ENCODE measurements at places on chromosomes 6 and 20. TPM values are rescaled to one million over a fixed set of nuclear protein-coding genes. Genes with fewer than 3 reads are reported as not detected.

DNA sequence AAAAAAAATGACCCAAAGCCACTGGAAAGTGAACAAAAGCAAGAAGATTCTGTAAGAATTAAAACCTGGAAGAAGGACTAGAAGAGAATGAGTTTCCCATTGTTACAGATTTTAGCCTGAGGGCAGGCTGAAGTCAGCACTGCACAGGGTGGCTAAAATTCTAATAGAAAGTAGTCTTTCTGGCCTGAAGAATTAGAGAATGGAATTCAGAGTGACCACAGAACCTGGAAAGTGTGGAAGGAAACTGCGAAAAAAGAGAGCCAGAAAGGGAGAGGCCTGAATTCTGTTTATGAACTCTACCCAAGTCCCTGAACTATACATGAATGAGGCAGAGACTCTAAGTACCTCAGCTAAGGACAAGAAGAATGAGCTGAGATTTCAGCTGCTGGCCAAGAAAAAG, 38.9 kb upstream of the FILIP1 start:
- no peak for DNase-seq

KCNB1 gene
- total RNA-seq = 0.77 TPM

DNA sequence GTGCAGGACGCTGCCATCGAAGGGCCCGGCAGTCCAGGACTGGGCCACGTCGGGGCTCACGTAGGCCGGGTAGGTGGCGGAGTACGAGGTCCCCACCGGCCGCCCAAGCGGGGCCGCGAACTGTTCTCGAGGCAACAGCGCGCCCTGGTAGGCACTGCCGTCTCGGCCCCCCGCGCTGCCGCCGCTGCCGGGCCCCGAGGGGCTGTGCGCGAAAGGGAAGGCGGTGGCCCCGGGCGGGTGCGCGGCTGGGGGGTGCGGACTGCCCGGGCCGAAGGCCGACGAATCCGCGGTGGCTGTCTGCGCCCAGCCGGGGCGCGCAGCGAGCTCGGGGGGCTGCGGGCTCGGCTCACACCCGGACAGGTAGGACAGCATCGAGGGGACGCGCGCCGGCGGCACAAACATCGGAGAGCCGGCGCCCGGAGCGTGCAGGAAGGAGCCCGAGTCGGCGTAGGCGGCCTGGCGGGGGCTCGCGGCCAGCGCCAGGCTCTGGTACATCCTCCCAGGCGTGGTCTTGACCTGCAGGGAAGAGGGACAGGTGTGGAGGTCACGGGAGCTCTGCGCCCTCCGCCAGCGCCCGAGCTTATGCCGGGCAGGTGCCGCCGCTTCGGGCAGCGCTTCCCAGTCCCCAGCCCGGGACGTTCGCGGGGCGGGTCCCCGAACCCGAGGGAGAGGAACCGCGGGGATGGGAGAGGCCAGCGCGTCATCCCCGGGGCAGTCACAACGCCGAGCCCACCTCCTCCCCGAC, 596 bp downstream of the GATA5 start:
- DNase-seq = no peak

GRCh38 chr20:199996-200395, 10.5 kb upstream of the DEFB128 start:
- no peak for DNase-seq

DNA sequence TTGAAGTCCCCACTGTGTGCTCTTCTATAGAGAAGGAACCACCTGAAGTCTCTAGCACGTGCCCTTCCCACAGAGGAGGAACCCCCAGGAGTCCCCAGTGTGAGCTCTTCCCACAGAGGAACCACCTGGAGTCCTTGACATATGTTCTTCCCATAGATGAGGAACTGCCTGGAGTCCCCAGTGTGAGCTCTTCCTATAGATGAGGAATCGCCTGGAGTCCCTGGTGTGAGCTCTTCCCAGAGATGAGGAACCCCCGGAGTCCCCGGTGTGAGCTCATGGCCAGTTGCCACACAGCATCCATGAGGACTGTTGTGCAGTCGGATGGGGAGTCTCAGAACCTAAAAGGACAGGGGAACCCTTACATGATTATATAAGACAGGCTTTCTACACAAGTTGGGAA, 158.1 kb upstream of the THBS2 start:
- DNase-seq = no peak

TRAPPC3L gene
- total RNA-seq = not detected

DNA sequence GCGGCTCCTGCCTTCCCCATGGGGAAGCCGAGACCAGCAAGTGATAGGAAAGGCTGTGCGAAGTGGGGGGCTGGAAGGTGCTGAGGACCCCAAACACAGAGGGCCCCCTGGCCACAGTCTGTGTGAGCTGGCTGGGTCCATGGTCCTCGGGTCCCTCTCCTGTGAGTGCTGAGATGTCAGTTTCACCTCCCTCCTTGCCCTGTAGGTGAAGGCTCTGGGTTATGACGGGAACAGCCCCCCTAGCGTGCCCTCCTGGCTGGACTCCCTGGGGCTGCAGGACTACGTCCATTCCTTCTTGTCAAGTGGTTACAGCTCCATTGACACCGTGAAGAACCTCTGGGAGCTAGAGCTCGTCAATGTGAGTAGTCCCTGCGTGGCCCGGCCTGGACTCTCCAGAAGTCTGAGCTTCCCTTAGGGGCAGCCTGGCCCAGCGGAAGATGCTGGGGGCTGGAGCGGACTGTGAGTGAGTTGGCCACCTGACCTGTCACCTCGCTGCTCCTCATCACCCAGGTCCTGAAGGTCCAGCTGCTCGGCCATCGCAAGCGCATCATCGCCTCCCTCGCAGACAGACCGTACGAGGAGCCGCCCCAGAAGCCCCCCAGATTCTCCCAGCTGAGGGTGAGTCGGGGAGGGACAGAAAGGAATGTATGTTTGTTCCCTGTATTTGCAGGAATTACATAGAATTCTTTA, 61.7 kb downstream of the TCP11 start:
- DNase-seq = no peak

GHRH gene
- total RNA-seq = 0.93 TPM

RGS19 gene
- total RNA-seq = 6.1 TPM

CPNE5 gene
- total RNA-seq = 26.5 TPM

BTNL2 gene
- not detected for total RNA-seq

DNA sequence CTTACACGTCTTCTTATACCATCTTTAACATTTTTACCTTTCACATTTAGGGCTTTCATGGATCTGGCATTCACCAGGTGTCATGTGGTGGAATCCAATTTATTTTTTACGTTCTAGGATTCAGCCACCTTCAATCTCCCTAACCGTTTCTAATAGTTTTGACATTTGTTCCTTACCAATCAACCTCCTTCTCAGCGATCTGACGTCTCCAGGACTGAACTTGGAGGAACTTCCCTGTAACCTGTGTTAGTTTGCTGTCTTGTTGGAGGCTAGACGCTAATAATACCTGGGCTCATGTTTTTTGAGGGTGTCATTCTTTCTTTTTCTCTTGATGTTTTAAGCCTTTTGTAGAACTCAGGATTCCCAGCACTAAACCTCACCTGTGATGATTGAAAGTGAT, 351.6 kb downstream of the THBS2 start:
- no peak for DNase-seq

- DNase-seq = no peak
Observed at GRCh38 chr6:140208286-140208685, 833.8 kb upstream of the CITED2 start.

GJA10 gene
- not detected for total RNA-seq

- DNase-seq = no peak
Observed at GRCh38 chr6:166309977-166310376, 1.8 kb upstream of the PRR18 start.

CLDN20 gene
- total RNA-seq = not detected

DNA sequence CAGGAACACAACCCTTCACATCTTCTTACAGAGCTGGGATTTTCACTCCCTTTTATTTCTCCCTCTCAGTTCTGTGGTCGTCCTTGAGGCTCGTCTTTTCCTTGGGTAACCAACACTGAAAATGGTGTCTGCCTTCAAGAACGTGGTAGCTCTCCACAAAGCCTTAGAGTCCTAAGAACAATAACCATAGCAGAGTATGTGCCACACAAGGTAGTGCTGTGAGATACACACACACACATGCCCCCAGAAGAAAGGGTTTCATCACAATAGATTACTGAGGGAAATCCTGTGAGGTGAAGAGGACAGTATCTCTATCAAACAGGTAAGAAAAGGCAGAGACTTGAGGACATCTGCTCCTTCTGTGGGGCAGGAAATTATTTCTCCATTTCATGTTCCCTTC, 104.8 kb upstream of the HDAC2 start:
- no peak for DNase-seq

DNA sequence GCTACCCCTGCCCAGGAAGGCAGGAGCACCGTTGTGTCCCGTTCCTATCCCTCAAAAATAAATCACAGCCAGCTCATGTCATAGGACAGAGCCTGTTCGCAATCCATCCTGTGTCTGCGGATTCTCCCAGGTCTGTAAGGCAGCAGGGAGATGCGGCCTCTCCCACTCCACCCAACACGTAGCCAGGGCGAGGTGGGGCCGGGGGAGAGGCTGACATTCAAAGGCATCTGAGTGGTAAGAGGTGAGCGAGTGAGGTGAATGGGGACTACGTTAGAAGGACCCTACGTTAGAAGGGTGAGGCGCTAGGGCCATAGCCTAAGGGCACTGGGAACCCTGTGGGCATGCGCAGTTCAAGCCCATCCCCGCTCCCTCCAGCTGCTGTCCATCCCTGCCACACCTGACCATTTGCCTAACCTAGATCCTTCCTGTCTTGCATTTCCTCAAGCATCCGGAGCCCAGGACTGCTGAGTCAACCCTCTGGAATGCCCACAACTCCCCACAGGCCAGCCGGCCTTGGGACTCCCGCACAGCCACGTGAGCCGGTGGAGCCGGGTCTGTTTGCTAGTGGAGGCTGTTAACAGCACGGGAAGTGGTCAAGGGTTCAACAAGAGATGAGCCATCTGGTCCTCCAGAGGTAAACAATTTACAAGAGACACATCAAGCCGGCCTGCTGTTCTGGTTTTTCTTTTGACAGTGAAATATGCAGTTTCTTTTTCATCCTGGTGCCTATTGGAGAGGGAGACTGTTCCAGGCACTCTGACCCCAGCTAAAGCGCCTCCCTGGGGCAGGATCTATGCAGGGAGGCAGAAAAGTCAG, 45.9 kb downstream of the RIPOR3 start:
- DNase-seq = peak; percentile 58

DNA sequence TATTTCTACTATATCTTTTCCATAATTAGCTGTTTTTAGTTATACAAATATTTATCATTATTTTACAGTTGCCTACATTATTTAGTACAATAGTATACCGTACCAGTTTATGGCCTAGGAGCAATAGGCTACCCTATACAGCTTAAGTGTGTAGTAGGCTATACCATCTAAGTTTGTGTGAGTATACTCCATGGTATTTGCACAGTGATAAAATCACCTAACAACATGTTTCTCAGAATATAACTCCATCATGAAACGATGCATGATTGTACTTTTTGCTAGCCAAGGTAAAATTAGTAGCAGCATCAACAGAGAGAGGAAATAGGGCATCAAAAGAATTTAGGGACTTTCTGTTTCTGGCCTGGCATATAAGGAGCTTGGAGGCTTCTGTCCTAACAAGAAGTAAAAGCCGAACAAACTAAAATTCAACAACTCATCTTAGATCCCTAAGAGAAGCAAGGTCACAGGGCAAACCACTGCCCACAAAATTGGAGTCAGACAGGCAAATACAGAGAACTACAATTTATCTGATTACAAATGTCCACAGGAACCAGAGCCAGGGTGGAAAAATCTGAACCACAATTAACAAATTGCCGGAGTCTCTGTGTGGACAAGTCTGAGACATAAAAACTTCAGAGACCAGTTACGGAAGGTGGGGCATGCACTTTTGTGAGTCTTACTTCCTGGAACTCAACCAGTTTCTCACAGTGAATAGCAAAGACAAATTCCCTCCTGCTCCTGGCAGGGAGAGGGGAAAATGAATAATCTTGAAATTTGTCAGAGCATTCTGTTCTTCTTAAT, 671.4 kb downstream of the RFPL4B start:
- DNase-seq = no peak

DNA sequence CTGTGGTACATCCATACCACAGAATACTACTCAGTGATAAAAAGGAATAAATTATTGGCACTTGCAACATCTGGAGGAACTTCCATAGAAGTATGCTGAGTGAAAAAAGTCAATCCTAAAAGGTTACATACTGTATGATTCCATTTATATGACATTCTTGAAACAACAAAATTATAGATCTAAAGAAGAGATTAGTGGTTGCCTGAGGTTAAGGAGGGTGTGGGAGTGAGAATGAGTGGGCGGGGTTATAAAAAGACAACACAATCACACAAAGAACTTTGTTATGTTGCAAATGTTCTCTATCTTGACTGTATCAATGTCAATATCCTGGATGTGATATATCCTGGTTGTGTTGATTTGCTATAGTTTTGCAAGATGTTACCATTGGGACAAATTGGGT, 21.2 kb downstream of the SNRPB start:
- no peak for DNase-seq

ATG5 gene
- 18.0 TPM for total RNA-seq

- no peak for DNase-seq
Observed at GRCh38 chr20:58923117-58923712, 57.8 kb upstream of the NELFCD start.

RAET1G gene
- 0.19 TPM for total RNA-seq

DNA sequence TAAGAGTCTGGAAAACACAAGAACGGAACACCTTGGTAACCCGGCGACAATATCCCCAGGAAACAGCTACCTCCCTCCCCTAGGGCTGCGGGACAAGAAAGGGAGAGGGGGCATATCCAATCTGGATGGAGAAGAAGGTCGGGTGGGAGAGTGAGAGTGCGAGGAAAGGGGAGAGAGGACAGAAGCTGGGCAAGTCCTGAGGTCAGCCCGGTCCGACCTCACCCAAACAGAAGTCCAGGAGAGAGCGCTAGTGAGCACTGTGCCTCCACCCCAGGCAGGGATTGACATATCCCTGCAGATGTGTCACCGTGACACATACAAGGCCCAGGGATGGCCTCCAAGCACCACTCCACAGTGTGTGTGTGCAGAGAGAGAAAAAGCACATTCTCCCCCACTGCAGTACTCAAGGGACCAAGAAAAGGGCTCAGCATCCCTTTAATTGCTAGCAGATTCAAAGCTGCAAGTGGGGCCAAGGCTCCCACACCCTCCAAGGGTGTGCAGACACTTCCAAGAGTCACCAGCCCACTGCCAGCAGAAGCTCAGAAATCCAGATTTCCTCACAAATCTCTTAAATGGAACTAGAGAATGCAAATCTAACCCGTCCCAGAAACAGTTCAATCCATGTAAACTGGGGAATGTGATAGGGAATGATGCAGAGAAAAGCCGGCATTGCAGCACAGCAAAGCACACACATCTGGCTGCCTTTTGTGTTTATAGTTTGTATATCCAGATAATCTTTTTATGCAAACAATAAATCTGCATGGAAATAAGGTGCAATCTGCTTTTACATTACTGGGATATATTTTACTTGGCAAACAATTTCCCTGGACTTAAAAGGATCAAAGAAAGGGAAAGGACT, 3.1 kb downstream of the PXDC1 start:
- peak; percentile 71 for DNase-seq

COL12A1 gene
- 12.2 TPM for total RNA-seq

GRCh38 chr20:64138276-64138815, 25.9 kb upstream of the MYT1 start:
- no peak for DNase-seq

NKAPL gene
- 4.5 TPM for total RNA-seq

GRCh38 chr20:35901678-35902544, 52.4 kb downstream of the SCAND1 start:
- DNase-seq = no peak

GRCh38 chr6:169809386-169809785, 58.0 kb downstream of the ERMARD start:
- no peak for DNase-seq
